ENCODE measurements at places on chromosomes 7 and 10. TPM values are rescaled to one million over a fixed set of nuclear protein-coding genes. Genes with fewer than 3 reads are reported as not detected.

Gene ETV1
- 0.26 TPM for total RNA-seq

Gene FOXP2
- total RNA-seq, result not detected

DNA sequence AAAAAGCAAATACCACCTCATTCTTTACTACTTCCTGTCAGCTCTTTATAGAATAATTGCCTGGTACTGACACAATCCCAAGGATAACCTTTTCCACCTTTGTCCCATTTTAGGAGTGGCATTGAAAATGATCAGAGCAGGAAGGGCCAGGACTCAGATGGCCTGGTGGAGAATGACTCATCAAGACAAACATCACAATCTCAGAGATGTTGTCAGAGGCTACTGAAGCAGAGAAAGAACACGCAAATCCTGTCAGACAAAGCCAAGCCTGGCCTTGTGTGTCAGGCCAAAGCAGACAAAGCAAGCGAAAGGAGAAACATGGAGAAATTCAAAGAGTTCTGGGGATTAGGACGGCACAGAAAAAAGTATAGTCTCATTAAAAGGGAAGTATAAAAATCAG, 40.9 kb downstream of the NSUN6 start:
- DNase-seq, result no peak

DNA sequence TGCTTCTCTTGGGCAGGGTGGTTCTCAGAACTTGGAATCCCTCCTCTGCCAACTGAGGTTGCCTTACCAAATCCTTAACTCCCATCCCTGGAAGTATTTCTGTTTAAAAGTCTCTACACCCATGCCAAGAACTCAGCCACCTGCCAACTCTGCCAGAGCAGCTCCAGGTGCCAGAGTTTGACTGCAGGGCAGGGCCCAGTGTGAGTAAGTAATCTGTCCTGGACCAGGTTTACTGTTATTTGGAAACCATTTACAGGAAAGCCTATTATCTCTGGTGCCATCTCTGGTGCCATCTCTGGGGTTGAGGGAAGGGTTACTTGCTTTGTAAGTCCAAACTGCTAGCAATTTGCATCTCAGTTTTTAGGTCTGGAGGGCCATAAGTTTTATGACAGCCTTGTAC, 2.5 kb downstream of the TSPAN15 start:
- no peak for DNase-seq

GRCh38 chr7:20374399-20374798, 43.7 kb downstream of the ITGB8 start:
- no peak for DNase-seq

DNA sequence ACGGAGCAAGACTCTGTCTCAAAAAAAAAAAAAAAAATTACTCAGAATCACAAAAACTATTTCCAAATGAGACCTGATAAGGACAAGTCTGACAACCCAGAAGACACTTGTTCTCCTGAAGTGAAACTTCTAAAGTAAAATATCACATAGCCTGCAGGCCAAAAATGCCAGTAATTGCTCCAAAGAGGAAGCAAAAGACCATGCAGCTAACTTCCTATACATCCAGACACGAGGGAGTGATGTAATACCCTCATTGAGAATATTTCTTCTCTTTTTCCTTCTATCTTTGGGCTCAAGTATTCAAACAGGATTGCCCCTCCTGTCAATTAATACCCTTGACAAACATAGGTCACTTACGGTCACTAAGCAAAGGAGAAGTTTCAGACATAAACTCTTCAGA, 31.2 kb downstream of the ARMH3 start:
- DNase-seq, result no peak

DNA sequence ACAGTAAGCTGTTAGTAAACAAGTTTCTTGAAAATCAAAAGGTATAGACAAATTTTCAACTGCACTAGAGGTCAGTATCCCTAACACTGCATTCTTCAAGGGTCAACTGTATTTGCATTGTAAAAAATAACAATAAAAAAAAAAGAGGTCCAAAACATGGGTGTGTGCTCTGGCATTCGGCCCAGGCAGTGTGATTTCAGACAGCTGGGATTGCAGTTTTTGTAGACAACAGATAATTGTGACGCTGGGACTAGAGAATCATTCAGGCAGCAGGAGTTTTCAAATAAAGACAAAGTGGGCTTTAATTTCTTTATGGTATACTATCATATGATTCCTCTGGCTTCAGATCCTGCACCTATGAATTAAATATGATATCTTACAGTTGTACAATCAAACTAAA, 543.2 kb upstream of the SEMA3D start:
- no peak for DNase-seq
